ENCODE measurements at places on chromosomes 4 and X.

DNA sequence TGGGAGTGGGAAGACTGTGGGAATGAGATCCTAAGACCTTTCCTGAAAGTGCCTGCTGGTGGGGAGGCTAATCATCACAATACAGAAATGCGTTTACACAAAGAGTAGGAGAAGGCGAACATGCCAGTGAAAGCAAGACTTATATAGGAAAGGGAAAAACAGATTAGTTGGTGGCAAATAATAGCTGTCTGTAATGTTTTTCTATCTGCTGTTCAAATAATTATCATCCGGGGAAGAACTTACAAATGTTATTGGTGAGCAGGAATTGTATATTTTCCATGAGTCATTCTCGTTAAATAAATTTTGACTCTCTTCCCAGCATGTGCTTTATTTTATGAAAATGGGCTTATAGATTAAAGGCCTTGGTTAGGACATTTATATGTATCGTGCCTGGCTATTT, 196.5 kb downstream of the ARHGAP10 start:
- no peak for DNase-seq

DNA sequence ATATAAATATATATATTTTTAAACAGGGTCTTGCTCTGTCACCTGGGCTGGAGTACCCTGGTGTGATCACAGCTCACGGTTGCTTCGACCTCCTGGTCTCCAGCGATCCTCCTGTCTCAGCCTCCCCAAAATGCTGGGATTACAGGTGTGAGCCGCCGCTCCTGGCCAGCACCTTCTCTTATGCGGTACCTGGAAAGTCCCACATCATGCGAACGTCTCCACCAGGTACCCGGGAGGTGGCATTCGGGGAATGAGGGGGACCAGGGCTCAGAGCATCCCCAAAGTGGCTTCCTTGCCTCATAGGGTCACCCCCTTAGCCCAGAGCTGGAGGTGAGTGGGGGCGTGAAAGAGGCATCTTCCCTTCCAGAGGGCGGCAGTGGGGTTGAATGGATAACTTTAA, 84.0 kb upstream of the PPP2R3B start:
- no peak for DNase-seq

GRCh38 chrX:8748855-8749254, 16.9 kb upstream of the ANOS1 start:
- no peak for DNase-seq

- no peak for DNase-seq
These were observed 11.7 kb downstream of the ALB start for GRCh38 chr4:73415807-73416238.

- no peak for DNase-seq
These were observed 190.7 kb upstream of the MID1 start for GRCh38 chrX:10811111-10811510.

DNA sequence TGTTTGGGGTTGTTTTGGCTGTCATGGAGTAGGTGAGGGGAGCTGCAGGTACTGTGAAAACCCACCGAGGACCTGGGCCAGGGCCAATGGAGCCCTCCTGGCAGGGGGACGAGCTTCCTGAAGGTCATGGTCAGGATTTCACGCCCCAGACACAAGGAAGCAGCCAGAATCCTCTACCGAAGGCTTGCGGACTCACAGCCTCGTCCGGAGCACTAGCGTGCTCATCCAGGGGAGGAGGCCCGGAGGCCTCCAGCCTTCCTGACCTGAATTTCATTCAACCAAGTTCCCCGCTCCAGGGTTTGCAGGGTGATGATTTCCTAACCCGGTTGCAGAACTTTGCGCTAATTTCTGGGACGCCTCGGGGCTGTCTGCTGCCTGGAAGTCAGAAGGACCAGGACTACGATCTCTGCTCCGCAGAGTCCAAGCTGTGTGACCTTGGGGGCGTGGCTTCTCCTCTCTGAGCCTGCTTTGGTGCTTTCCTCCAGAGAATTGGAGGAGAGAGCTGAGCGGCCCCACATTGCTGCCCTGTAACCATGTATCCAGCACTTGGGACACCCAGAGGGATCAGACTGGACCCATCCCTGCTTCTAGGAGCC, 56.2 kb upstream of the ADRA2C start:
- no peak for DNase-seq

- DNase-seq, result no peak
These were observed 61.4 kb upstream of the ENPEP start for GRCh38 chr4:110414561-110414920.

DNA sequence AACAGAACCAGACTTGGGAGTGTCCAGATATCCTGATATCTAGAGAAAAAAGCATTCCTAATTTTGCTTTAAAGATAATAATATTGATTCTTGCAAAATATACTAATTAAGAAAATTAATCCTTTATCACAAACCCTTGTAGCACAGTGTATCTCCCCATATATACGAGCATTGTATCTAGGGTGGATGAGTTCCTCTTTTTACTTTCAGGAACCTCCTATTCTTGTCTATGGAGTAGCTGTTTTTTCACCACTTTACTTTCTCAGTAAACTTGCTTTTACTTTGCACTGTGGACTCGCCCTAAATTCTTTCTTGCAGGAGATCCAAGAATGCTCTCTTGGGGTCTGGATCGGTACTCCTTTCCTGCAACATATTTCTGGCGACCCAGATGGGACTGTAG, 103.9 kb downstream of the GLUD2 start:
- no peak for DNase-seq

DNA sequence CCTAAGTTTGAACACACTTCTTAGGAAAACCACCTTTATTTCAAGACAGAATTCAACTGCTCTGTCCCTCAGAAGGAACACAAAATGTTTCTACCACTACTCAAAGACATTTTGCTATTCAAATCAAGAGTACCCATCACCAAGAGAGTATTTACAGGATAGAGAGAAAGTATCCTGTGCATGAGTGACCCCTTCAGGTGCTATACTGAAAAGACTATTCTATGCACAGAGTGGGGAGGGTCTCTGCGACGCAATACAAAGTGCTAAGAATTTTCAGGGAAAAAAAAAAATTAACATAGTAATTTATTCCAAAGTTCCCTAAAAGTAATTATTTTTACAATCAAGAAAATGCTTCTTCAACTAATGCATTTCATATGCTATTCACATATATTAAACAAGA, 346.4 kb upstream of the FAM241A start:
- no peak for DNase-seq

- no peak for DNase-seq
These were observed 67.1 kb downstream of the DTHD1 start for GRCh38 chr4:36348403-36348938.

GRCh38 chr4:94802091-94802490, 44.3 kb downstream of the BMPR1B start:
- DNase-seq, result no peak

DNA sequence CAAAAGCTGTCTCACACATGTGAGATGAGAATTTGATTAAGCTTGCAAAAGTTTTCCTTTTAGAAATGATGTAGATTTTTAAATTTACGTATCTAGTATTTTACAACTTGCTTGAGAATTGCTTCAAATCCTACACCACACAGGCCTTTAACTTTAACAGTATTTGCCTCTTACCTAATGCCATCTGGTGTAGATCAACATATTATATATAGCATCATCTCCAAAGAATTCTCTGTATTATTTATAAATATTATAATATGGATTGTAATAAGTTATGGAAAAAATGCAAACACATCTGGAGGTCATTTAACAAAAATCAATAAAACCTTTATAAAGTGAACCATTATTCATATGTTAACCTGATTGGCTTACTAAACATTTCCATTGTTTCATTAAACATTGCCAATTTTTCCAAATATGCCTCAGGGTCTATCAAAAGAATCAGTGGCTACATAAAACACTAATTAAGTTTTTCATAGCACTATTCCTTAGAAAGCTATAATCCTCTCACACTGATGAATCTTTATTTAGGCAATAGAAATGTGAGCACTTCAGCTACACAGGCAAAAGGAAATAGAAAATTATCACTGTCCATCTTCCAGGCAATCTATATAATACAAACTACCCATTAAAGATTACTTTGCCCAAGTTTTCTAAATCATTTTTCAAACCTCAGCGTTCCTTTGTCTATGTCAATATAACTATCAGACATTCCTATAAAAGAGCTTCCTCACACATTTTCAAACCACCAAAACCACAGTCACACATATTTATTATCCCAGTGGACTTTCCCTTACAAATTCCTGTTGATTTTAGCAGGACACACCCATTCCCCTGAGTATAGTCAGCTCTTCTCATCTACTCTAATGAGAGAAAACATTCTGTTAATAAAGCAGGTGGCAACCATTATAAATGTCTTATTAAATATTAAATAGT, 83.5 kb upstream of the INTU start:
- no peak for DNase-seq

DNA sequence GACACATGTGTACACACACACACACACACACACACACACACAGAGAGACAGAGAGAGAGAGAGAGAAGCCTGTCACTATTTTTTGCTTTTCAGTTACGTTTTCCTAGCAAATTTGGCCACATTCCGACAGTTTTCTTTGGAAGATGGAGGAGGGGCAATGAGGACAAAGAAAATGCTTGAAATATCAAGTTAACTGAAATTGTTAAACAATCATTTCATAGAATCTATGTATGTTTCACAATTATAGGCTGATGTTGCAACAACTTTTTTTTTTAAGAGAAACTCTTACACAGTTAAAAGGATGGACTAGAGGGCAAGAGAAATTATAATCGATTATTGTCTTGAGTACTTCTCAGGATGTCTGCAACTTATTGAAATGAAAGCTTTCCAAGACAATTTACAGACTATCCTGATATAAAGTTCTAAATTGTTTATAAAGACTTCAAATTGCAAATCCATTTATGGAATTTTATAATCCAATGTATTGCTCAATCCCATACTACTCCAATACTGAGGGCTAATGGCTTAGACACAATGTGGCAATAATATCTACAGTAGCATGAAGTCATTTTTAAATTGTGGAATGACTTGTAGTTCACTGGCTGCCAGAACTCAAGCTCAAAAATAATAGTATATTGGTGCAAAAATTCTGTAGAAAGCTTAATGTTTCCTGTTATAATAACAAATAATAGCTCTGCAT, 647.0 kb upstream of the PCDH7 start:
- no peak for DNase-seq

GRCh38 chr4:81214881-81215868, at the start of gene PRKG2:
Gene PRKG2 (minus strand): TSS chr4:81215222. CDS start chr4:81205047, 10,175 bp downstream.
- DNase-seq, result no peak

DNA sequence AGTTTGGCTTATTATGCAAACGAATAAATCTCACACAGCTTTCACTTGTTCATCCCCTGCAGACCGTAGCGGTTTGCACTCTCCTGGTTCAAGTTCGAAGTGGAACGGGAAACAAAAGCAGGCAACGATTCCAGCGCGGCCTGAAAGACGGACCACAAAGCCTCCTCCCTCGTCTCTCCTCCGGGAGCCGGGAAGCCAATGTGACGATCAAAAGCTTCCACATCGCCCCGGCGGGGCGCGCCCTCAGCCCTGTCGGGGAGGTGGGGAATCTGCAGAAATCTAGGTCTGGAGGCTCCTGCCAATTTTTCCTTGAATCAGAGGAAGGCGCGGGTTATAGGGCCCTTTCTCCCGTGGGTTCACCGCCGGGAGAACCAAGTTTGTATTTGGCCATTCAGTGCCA, 16.9 kb upstream of the ZIC3 start:
- no peak for DNase-seq

GRCh38 chr4:103292373-103292772, 94.2 kb upstream of the CENPE start:
- no peak for DNase-seq

DNA sequence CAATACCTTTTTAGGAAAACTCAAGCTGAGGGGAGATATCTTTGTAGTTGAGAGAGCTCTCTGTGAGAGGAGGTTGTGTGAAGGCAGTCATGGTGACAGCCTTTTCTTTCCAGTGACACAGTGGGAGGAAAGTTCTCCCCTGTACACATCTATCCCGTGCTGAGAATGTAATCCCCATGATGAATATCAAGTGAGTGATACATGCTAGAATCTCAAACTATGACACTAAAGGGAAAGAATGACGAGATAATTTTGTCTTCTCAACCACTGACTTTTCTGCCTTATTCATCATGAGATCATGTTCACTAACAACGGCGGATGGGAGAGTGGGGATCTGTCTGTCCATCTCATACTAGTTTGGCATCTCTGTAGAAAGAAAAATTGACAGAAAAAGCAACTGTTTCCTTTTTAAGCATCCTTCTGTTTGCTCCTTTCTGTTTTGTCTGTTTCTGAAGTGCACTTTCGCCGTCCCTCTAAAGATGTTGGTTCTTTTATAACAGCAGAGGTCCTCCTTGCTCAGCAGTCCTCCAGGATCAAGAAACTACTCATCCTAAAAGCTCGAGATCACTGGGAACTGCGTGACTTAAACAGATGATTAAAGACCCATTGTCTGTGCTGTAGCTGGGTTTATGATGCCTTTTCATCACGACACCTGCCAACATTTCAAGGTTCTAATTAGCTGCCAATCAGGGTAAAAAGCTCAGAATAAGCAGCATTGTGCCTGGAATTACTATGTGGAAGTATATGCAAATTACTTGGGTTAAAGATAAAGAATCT, 137.6 kb downstream of the DCK start:
- no peak for DNase-seq

GRCh38 chr4:25075851-25076250, 45.1 kb upstream of the LGI2 start:
- DNase-seq, result no peak

- DNase-seq, result no peak
These were observed 14.4 kb downstream of the STK26 start for GRCh38 chrX:132037479-132037993.

- no peak for DNase-seq
These were observed 139.0 kb upstream of the JADE1 start for GRCh38 chr4:128670513-128670912.

DNA sequence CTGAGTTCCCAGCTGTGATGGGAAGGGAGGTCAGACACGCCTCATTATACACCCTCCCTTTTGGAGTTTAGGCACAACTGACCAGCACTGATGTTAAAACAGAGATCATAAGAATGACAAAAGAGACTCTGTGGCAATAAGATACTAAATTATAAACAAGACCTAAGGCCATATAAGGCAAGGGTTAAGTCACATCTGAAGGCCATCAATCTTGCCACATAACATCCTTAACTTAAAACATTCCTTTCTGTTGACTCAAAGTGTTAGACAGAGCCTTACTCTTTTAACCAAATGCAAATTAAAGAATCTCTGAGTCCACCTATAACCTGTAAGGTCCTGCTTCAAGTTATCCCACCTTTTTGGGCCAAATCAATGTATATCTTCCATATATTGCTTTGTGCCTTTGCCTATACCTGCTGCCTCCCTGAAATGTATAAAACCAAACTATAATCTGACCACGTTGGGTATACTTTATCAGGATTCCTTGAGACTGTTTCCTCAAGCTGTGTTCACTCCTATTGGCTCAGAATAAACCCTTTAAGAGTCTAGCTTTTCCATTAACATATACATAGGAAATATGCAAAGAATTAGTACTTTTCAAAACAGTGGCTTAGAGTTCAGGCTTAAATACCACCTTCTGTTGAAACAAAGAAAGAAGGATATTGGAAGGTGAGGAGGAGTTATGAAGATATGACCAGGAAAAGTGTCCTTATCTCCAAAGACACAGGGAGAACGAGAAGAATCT, 214.4 kb upstream of the PPP1R2C start:
- no peak for DNase-seq

GRCh38 chrX:120672389-120672788, 42.5 kb upstream of the C1GALT1C1 start:
- DNase-seq, result no peak

- no peak for DNase-seq
These were observed 14.3 kb upstream of the C4orf50 start for GRCh38 chr4:6032249-6033244.

Measured in GDM1 (cell line).